ENCODE measurements at places on chromosomes 3 and 15. TPM values are rescaled to one million over a fixed set of nuclear protein-coding genes. Genes with fewer than 3 reads are reported as not detected.

Gene MYL3
- total RNA-seq = not detected

Gene PRKCI
- total RNA-seq = 43.5 TPM

Gene SIDT1
- total RNA-seq = not detected

Gene STRA6
- total RNA-seq = 11.2 TPM

Gene SLC15A2
- total RNA-seq = under 0.01 TPM

Gene PPARG
- 30.5 TPM for total RNA-seq

Gene GP9
- total RNA-seq = not detected

Gene CILP
- total RNA-seq = not detected

Gene PIERCE2
- total RNA-seq = 2.6 TPM

Gene ZPLD1
- not detected for total RNA-seq

Gene CLDN16
- 0.35 TPM for total RNA-seq

Gene WDR93
- total RNA-seq = 1.2 TPM

Gene ANKDD1A
- total RNA-seq = 1.7 TPM

Gene COL8A1
- 114 TPM for total RNA-seq

Gene OR5K2
- not detected for total RNA-seq

Gene SLC30A4
- total RNA-seq = 4.3 TPM

Gene TXNRD3
- 10.4 TPM for total RNA-seq

Gene WWTR1
- 32.1 TPM for total RNA-seq

Gene CHMP2B
- total RNA-seq = 40.4 TPM

Gene UROC1
- not detected for total RNA-seq

Gene CIDEC
- 0.29 TPM for total RNA-seq

Gene GUCA1C
- not detected for total RNA-seq

Gene NEK10
- 6.7 TPM for total RNA-seq

Gene SHC4
- 1.9 TPM for total RNA-seq

Gene KLHL40
- not detected for total RNA-seq

Gene CCR8
- not detected for total RNA-seq

Gene HIGD2B
- total RNA-seq = not detected

Gene TGM5
- not detected for total RNA-seq

Gene RGMA
- under 0.01 TPM for total RNA-seq

Gene WDR72
- not detected for total RNA-seq

Gene CD96
- total RNA-seq = not detected

Gene GOLGA6L9
- under 0.01 TPM for total RNA-seq

Gene CD80
- total RNA-seq = not detected

Gene LRRC3B
- not detected for total RNA-seq

Gene SAMD7
- not detected for total RNA-seq

Gene ONECUT1
- total RNA-seq = not detected

Gene NEO1
- total RNA-seq = 17.6 TPM

Gene FETUB
- not detected for total RNA-seq

Gene GOLGA8K
- total RNA-seq = not detected

Gene PCYT1A
- total RNA-seq = 84.5 TPM

Gene ZIC1
- not detected for total RNA-seq

Gene SCAANT1
- total RNA-seq = not detected

Gene PLA2G4E
- not detected for total RNA-seq
